Mammary epithelial cell (primary cell): ENCODE measurements at places on chromosomes 5 and 9. TPM values are rescaled to one million over a fixed set of nuclear protein-coding genes. Genes with fewer than 3 reads are reported as not detected.

- DNase-seq: no peak
Observed at GRCh38 chr5:103411711-103412110, 150.9 kb downstream of the NUDT12 start.

DNA sequence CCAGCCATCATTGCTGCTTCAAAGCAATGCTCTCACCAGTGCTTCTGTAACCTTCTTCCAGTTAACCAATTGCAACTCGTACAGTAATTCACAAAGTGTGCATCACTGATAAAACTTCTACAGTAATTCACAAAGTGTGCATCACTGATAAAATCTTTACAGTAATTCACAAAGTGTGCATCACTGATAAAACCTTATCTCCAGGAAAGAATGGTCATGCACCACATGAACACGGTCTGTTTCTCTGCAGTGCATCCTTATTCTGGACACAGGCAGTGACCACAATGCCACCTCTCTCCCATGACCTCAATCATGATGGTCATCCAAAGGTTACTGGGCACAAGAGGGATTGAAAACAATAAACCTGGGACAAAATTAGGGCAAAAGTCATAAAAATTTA lies 153.6 kb downstream of the TSSK1B start:
- no peak for DNase-seq

- DNase-seq: no peak
Observed at GRCh38 chr9:101427358-101427757, 8.2 kb downstream of the ALDOB start.

- peak; percentile 42 for DNase-seq
Observed at GRCh38 chr9:70117835-70118319, 74.2 kb downstream of the MAMDC2 start.

DNA sequence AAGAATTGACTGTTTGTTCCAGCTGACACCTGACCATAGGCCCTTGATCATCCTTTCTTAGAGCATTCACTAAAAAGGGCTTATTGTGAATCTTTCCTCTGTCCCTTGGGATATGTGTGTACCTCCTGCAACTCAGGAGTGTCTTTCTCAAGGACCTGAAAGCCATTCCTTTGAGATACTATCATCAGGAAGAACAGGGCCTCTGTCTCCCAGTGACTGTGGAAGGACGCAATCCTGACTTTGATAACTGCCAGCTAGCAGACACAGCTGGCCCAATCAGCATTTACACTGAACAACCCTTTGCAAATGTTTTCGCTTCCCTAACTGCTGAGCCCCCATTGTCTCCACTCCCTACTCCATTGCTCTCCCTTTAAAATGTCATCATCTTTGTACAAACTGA lies 144.4 kb downstream of the RMI1 start:
- DNase-seq: no peak

- DNase-seq: no peak
Observed at GRCh38 chr5:10457682-10458574, 16.2 kb downstream of the ROPN1L start.

GRCh38 chr5:40356248-40356647 lies 323.5 kb upstream of the PTGER4 start:
- no peak for DNase-seq

DNA sequence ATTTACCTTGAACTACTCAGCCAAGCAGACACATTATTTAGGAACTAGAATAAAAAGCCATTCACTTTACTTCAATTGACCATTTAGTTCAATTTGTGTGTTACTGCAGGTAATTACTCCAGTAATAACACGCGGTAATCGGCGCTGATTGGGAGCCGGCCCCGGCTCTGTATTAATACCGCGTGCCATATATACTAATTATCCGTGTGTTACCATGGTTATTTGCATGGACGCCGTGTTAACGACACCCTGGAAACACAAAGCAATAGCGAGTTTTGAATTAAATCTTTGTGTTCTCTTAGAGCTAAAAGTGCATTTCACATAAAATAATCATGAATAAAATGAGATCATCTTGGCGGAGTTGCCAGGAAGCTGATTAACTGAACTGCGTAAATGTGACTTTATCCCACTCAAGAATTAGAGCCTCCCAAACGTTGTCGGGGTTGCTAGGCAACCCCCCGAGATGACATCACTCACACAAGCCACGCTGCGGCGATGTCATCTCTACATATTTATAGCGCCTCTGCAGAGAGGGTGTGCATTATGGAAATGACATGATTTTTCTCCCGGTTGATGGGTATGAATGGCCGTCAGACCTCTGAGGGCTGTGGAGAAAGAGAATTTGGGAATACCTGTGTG lies 41.4 kb upstream of the RNU6ATAC start:
- no peak for DNase-seq

GRCh38 chr9:87686520-87687090 lies 39.3 kb upstream of the CTSL start:
- DNase-seq: no peak

GRCh38 chr9:17742067-17742466 lies 163.2 kb downstream of the SH3GL2 start:
- DNase-seq: no peak

GRCh38 chr9:77019236-77019925 lies at the start of gene FOXB2:
Gene FOXB2 (plus strand): TSS chr9:77019655. CDS start chr9:77019655, 0 bp downstream.
- DNase-seq: no peak

GRCh38 chr5:34484216-34484920 lies 171.8 kb upstream of the RAI14 start:
- no peak for DNase-seq

Gene GALNT12
- total RNA-seq: 0.80 and 1.5 TPM in 2 replicates

Gene TUBB4B
- total RNA-seq: 177 TPM

Gene CDC20B
- total RNA-seq: not detected

Gene WNT8A
- total RNA-seq: not detected

Gene HTR1A
- total RNA-seq: not detected

Gene FRMD3
- 3.7 TPM for total RNA-seq

Gene OR13J1
- total RNA-seq: not detected

Gene TICAM2
- 0.96 and 3.6 TPM in 2 replicates for total RNA-seq

Gene PAPPA
- 0.40 TPM in 1 of 2 replicates, not detected in the other for total RNA-seq

Gene DDX4
- not detected in 2 replicates for total RNA-seq
